Activated T-cell treated with anti-CD3 and anti-CD28 coated beads, Interleukin-2, amount 50 U/mL, for 4 hours (primary cell): ENCODE measurements at places on chromosomes 7 and 10.
A peak's percentile ranks its signal among the peaks of the same experiment; 100 is the strongest.

- no peak for DNase-seq
Observed at GRCh38 chr7:131792311-131792710, 235.9 kb upstream of the PODXL start.

DNA sequence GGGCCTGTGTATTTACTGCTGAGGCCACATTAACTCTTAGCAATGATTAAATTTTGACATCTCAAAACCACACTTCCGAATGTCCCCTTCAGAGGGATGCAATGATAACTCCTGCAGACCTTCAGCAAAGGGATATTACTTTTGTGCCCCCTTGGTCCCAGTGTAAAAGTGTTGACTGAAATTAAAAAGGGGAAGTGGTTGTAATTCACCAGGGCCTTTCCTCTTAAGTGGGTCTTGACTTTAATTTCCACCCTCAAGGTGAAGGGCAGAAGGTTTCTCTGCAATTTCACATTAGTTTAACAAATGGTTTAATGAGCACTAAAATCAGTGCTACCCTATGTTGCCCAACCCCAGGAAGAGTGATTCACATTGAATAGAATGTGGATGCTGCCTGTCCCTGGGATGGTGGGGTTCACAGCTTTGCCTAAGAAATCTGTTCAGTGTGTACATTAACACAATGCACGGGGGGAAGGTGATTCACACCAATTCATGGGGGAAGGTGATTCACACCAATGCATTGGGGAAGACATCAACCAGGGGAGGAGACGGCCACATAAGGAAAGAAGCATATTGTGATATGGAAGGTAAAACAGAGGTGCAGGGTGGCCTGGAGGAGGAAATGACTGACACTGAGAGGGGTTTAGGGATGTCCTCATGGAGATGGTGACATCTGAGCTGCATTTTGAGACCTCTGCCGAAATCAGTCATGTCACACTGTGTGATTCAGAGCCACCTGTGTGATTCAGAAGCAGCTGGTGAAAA, 19.4 kb upstream of the TNS3 start:
- no peak for DNase-seq

DNA sequence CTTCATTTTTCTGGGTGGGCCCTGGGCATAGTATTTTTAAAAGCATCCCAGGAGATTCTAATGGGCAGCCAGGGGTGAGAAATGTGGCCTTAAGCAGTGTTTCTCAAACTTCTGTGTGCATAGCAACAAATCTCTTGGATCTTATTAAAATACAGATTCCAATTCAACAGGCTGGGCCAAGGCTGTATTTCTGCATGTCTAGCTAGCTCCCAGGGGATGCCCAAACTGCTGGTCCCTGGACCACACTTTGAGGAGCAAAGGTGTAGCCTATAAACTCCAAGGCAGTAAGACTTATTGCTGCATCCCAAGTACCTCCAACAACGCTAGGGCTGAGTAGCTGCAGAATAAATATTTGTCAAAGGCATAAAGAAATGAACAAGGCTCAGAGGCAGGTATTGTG, 292.9 kb upstream of the ZMIZ1 start:
- DNase-seq = no peak

GRCh38 chr7:97818066-97818663, 54.0 kb downstream of the ASNS start:
- no peak for DNase-seq

DNA sequence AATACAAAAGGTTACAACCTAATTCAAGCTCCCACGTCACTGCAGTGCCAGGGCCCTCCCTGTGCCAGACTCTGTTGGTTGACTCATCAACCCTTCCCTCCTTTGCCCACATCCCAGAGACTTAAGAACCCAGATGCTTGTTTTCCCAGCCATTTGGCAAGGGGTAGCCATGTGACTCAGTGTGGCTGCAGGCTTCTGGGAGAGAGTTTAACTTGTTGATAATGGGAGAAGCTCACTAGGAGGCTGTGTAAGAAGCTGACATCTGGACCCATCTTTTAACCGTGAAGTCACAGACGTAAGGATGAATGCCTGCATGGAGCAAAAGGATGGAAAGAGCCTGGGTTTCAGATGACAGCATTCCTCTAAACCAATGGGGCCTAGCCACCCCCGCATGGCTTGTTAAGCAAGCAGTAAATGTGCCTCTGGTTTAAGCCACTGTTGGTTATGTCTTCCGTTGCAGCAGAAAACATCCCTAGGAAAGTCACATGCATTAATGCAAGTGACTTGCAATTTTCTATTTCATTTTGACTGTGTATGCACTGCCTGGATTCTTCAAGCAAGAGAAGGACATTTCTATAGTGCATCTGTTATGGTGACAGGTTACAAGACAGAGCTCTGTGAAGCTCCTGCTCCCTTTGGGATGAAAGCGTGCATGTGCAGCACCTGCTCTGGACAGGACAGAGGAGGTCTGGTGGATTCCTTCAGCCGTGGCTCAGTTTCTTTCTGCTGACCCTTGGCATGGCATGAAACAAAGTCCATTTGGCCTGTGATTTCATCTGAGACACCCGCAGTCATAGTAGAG, 57.5 kb upstream of the CREB5 start:
- no peak for DNase-seq

DNA sequence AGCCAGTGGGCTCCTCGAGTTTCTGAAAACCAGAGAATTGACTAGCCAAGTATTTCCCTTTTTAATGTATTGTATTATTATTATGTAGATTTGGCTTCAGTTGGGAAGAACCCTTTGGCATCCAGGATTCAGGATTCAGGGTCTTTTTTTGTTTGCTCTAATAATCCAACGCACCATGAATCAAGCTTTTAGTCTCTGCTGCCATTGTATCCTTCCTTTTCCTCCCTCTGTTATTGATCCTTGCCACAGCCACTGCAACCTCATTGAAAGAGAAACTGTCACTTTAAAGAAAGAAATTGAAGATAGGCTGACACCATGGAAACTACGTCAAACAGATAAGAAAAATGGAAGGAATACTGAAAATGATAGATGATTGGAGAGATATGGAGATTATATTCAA, 150.0 kb downstream of the CHRM2 start:
- no peak for DNase-seq

- no peak for DNase-seq
Observed at GRCh38 chr7:55177068-55177530, 158.3 kb downstream of the EGFR start.

GRCh38 chr10:93152136-93152535, 78.4 kb downstream of the CYP26A1 start:
- no peak for DNase-seq

GRCh38 chr10:98910048-98910447, 325.6 kb downstream of the HPSE2 start:
- DNase-seq = no peak

GRCh38 chr10:14692344-14693076, 82.2 kb downstream of the FAM107B start:
- no peak for DNase-seq

DNA sequence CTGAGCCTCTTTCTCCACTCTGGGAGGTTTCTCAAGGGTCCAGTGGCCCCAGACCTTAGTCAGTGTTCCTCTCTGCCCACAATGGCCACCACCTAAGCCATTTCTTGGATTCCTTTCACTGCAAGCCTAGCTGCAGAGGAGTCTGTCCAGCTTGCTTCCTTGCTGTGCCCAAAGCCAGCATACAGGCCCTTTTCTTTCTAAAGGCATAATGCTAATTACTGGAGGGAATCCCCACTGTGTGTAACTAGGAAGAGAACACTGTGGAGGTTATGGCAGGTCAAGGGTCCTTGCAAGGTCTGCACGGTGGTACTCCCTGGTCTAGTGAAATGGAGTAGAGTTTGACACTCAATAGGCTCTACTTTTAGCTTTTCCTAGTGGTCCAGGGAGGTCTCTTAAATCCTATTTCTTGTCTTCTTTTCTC, 70.4 kb upstream of the CC2D2B start:
- DNase-seq = no peak

DNA sequence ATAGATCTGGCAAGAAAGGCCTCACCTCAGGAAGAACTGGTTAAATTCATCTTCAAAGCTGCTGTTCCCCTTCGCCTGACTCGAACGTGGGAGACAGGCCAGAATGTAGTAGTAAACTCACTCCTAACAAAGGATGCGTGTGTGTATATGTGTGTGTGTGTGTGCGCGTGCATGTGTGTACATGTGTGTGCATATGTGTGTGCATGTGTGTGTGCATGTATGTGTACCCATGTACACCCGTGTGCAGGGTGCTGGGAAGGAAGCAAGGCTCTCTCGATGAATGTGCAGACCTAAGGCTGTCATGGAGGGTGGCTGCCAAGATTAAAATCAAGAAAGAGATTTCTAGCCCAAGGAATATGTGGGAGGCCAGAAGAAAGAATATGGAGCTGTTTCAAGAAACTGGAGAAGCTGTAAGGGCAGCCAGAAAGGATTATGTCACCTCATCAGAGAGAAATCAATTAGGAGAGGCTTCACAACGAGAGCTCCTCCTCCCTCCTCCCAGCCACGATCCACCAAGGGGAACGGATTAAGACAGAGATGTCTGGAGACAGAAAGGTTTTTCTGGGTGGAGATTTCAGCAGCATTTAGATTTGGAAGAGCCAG, 34.0 kb upstream of the LBX1 start:
- DNase-seq = no peak

DNA sequence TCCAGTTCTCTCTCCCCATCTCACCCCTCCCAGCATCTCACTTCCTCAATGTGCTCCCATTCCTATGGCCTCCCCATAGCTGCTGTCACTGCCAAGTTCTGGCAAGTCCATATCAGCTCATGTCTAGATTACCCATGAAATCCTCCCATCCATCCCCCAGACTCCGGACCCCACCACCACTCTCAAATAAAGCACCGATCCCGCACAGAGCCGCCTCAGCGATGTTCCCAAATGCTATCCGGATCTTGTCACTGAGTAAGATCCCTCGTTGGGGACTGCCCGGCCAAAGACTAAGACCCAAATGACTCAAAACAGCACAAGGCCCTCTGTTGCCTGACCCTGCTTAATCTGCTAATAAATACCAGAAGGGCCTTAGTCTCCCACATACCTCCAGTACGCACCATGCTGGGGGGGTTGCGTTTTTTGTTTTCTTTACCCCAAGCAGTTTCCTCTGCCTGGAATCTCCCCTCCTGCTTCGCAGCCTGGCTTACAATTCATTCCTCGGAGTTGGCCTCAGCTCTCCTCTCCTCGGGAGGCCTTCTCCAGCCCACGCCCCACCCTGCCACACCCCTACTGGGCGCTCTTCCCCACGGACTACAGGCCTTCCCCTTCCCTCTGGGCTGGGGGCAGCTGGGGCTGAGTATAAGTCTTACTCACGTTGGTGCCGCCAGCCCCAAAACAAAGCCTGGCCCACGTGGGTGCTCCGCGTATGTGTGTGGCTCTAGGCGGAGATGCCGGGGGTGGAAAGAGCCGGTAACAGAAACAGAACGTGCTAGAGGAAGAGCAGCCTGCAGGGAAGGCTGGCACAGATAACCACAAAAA, 1.8 kb upstream of the DUSP5 start:
- DNase-seq = peak; percentile 68

DNA sequence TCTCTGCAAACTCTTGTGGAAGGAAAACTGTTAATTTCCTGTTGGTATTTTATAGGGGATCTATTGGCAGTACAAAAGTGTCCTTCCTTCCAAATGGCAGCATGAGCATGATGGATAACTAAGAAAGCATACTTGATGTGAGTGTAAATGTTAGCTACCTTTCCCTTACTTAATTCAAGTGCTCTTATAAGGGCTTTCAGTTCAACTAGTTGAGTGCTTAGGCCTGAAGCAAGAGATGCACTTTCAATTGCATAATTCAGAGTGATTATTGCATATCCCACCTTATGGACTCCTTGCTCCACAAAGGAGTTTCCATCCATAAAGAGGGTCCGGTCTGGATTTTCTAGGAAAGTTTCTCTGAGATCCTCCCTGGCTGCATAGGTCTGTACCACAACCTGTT, 56.3 kb upstream of the CYP2C8 start:
- no peak for DNase-seq

GRCh38 chr10:106410331-106410730, 754.2 kb downstream of the SORCS1 start:
- DNase-seq = no peak

- DNase-seq = no peak
Observed at GRCh38 chr10:90319188-90319914, 538.5 kb downstream of the HTR7 start.

DNA sequence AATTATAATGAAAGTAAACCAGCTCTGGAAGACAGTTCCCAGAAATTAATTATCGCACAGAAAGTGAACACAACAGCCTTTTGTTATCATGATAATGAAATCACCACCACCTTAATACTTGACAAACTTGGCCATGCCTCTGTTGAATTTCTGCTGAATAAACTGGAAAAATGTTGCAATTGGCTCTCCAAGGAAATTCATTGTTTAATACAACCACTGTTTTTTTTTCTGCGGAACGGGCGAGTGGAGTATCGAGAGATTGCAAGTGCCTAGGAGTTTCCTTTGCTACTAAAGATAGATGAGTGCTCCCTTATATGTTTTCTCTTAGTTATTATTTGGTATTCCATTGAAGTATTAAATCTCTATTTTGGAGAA, 657.0 kb downstream of the SDK1 start:
- DNase-seq = no peak

- DNase-seq = no peak
Observed at GRCh38 chr7:34787586-34787985, 129.6 kb downstream of the NPSR1 start.

- DNase-seq = no peak
Observed at GRCh38 chr10:119976421-119976820, 83.9 kb downstream of the SEC23IP start.

GRCh38 chr7:28078036-28078901, 102.3 kb downstream of the JAZF1 start:
- DNase-seq = peak; percentile 28

DNA sequence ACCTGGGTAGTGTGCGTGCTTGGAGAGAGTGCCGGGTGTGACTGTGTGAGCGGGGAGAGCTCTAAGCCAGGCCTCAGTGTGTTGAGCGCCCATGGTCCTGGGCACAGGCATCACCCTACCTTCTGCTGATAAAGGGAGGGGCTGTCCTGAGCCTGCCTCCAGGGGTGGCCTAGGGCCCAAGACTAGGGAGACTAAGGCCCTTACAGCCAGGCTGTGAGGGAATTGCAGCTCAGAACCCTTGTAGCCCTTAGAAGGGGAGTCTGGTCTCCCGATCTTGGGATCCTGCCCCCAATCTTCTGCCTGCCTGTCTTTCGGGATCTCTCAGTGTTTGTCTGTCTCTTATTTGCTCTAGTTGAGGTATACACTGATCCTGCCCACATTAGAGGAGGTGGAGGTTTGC, 41.2 kb downstream of the PAX2 start:
- DNase-seq = no peak

- no peak for DNase-seq
Observed at GRCh38 chr7:121376979-121377378, 19.1 kb downstream of the FAM3C start.
